ENCODE measurements at places on chromosomes 1 and 21.

DNA sequence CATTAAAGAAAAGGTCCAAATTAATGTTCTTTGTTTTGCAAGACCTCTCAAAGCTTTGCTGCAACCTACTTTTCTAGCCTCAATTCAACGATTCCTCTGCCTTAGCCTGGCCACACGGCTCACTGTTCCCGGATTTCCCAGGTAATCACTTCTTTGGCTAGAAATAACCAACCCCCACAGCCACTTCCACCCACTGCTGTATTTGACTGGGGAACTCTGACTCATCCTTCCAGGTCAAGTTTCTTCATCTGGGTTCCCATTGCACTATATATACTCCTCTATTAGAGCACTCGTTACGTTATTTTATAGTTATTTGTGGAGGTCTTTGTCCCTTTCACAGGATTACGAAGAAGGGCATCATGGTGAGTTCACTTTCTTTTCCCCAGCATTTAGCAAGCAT is 185.9 kb downstream of the CACNA1E start:
- DNase-seq, result no peak

- DNase-seq, result no peak
These were observed 27.2 kb downstream of the MRPL37 start for GRCh38 chr1:54227091-54227602.

GRCh38 chr1:48552903-48553606 is 81.1 kb upstream of the SPATA6 start:
- no peak for DNase-seq

DNA sequence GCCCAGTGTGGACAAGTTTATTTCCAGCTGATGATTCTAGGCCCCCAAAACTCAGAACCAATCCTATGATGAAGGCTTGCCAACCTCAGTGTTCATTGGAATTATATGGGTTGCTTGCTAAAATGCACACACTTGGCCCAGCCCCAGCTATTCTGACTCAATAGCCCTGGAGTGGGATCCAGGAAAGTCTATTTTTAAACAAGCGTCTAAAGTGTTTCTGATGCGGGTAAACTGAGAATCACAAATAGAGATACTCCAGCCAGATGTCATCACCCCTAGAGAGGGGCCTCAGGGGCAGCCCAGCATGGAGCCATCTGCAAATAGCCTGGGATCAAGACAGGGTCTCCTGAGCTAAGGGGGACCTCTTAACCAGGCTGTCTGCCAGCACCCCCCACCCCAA is 46.0 kb downstream of the PKP1 start:
- no peak for DNase-seq

GRCh38 chr21:34844924-34845238 is 176.1 kb downstream of the CLIC6 start:
- no peak for DNase-seq

DNA sequence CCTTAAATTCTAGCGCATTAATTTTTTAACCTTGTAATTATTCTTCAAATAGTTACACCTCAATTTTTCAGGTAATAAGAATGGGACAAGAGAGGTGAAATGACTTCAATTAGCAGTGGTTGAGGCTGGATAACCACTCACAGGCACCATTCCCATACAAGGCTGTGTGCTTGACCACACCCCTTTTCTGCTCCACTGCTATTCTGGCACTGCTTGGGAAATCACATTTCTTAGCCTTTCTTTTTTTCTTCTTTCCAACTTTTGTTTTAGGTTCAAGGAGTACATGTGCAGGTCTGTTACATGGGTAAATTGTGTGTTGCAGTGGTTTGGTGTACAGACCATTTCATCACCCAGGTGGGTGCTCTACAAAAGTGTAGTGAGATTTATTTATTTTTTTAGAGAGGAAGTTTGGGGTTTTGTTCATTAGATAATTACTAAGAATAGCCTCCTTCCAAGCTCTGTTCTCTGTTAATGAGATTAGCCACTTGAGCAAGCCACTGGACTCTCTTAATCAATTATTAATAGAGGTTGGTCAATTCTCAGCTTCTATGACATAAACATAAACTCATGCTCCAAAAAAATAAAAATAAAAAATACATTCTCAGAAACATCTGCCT is 14.4 kb downstream of the ILDR2 start:
- DNase-seq, result no peak

DNA sequence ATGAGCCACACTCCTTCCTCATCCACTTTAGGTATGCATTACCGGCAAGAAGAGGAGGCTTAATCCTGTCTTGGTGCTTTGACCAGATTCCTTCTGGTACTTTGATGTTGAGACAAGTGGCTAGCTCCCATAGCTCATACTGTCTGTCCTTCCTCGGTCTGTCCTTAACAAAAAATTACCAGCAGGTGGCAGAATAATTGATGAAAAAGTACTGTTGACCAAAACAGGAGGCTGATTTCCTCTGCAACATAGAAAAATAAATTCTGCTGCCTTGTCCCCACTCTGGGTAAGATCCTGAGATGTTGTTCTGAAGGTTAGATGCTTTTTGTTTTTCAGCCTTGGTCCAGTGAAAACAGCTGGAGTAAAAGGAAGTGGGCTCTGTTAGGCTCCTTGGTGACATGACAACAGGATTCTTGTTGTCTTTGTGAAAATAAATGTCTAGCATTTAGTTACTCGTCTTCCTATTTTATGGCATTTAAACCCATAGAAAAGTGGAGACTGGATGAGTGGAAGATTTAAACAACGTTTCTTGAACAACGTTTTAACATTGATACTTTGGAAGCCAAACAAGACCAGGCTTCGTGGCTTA is 11.2 kb upstream of the HJV start:
- DNase-seq, result no peak

DNA sequence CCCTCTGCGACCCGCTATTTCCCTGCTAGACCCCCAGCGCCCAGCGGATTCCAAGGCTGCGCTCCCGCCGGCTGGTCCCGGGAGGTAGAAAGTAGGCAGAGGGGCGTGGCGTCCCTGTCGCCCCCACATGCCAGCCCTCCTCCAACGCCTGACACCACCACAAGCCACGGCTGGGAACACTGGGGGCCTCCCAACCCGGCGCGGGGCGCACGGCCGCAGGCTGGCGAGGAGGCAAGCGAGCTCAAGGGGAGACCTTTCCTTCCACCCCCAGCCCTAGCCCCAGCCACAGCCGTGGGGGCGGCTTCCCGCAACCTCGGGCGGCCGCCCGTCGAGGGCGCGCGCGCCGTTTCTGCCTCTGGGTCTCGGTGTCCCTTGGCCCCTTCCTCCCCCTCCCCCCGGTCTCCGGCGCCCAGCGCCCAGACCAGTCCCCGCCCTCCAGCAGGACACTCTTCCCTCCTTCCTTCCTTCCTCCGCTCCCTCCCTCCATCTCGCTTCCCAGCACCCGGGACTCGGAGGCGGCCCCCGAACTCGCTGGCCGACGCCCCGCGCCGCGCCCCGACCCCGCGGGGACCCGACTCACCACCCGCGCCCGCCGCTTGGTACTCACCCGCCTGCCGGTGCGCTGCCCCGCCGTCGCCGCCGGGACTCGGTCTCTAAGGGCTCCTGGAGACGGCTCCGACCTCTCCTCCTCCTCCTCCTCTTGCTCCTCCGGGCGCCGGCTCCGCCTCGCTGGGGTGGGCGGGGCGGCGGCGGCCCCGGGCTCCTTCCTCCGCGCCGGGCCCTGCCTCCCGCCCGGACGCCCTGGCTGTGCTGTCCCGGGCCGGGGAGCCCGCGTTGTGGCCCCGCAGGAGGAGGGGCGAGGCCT is at the start of gene GNG12:
GNG12 (minus strand) TSS at position 731 of the 865 bp plus-strand sequence. CDS start 125,781 bp downstream, outside the sequence.
- DNase-seq, result no peak

DNA sequence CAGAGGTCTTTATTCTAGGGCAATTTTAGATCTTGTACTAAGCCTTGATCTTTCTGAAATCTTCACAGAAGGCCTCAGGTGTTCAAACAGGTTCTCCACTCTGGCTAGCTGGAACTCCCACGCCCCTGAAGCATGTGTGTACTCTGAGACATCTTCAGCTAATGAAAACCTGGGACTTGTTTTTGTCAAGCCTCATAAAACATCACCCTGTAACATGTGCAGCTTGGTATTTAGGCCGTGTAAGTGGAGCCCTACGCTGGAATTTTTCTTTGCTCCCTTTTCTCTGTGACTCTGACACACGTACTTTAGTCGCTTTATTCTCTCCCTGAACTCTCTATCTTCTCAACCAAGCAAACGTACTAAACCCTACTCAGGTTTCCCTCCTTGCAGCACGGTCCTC is 701.9 kb upstream of the ZP4 start:
- no peak for DNase-seq

GRCh38 chr21:36628106-36628505 is 70.8 kb upstream of the SIM2 start:
- no peak for DNase-seq

GRCh38 chr21:30233228-30234020 is 17.5 kb upstream of the CLDN8 start:
- DNase-seq, result no peak

DNA sequence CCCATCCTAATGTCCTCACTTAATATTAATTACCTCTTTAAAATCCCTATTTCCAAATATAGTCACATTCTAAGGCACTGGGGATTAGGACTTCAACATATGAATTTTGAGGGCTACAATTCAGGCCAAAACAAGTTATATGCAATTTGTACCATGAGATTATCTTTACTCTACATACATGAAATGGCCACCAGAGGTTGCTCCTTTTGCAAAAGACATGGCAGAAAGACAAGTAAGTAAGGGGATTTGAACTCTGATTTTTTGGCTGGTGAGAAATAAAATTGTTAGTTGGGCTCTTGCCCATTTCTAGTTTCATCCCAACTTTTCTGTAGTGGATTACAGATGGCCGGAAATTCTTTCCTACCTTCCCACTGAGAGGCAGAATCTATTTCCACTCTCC is 4.8 kb upstream of the ALG6 start:
- DNase-seq, result no peak

DNA sequence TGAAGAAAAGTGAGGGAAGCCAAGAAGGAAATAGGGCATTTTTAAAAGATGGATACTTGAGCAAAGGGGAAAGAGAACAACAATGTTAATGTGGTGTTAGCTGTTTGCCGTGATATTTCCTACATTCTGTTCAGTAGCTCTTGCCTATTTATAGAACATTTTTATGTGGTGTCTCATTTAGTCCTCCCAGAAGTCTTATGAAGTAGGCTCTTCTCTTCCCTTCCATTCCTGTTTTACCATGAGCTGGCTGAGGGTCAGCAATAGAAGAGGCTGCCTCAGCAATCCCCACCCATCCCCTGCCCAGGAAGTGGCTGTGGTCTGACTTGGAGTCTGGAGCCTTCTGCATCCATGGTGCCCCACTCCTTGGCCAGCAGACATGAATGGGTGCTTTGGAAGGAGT is 60.1 kb downstream of the KIAA0040 start:
- no peak for DNase-seq

GRCh38 chr1:6637770-6638169 is 13.1 kb downstream of the THAP3 start:
- no peak for DNase-seq

DNA sequence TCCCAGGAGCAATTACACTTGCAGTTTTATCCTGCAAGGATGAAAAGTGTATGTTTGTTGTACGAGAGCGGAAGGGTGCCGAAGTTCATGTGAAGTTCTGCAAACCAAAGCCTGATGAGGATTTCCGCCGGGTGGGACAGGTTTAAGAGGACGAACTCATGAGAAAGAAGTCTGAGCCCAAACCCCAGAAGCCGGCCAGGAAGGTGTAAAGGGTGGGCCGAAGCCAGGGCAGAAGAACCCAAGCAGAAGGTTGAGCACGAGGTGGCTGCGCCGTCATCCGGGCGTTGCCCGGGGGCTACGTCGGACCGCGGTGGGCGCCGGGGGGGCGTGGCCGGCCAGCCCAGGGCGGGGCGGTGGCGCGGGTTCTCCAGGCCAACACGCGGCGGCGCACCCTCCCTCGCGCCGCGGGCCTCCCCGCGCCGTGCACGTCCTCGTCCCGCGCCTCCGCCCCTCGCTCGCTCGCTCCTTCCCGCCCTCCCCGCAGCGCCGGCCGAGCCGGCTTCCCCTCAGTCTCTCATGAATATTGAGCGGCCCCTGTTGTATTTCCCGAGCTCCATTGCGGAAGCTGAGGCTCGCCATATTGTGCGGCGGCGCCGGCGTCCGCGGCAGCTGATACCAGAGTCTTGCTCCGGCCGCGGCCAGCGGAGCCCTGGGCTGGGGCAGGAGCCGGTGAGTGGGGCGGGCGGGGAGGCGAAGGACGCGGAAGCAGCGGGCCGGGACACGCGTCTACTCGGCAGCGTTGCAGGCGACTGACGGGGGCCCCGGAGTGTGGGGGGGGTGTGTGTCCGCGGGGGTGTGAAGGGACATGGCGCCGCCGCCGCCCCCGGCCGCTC is at the start of gene RNF2:
RNF2 (plus strand) TSS at position 578 of the 833 bp plus-strand sequence. CDS start 41,996 bp downstream, outside the sequence.
- peak; percentile 57 for DNase-seq

DNA sequence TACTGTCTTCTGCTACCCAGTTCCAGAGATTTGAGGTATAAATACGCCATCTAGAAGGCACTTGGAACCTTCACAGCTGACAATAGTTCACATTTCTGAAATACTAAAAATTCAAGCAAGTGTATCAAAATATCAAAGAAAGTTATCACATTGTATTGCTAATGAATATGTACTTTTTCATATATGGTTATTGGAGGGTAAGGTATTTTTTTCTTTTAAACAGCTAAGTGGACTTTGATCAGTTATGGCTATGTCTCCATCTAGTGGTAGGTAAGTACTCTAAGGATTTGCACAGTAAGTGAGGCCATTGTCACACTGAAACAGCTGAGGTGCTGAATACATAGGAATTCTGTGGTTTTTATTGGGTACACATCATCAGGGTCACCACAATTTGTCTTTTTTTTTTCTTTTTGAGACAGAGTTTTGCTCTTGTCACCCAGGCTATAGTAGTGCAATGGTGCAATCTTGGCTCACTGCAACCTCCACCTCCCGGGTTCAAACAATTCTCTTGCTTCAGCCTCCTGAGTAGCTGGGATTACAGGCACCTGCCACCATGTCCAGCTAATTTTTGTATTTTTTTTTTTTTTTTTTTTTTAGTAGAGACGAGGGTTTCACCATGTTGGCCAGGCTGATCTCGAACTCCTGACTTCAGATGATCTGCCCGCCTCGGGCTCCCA is 49.1 kb upstream of the CR2 start:
- no peak for DNase-seq

DNA sequence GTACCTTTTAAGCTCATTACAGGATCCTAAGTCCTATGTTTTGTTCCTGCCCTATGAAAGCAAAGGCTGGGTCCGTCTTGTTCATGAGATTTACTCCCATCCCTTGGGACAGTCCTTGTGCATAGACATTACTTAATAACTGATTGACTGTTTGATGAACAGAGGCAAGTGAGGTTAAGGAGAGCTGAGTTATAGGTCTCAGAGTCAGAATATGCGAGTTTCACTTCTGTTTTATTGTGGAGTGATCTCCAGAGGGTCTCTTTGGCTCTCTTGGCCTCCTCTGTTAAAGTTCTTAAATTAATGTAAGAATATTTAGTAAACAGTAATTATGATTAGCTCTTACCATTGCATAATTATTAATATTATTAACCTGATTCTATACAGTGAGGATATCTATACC is 52.6 kb downstream of the BRINP2 start:
- no peak for DNase-seq

All from stimulated activated CD4-positive, alpha-beta T cell treated with anti-CD3 and anti-CD28 coated beads, TNF-alpha, amount 100 ng/mL, for 1 hour (primary cell).